ENCODE measurements at places on chromosomes 6 and 20. TPM values are rescaled to one million over a fixed set of nuclear protein-coding genes. Genes with fewer than 3 reads are reported as not detected.

DNA sequence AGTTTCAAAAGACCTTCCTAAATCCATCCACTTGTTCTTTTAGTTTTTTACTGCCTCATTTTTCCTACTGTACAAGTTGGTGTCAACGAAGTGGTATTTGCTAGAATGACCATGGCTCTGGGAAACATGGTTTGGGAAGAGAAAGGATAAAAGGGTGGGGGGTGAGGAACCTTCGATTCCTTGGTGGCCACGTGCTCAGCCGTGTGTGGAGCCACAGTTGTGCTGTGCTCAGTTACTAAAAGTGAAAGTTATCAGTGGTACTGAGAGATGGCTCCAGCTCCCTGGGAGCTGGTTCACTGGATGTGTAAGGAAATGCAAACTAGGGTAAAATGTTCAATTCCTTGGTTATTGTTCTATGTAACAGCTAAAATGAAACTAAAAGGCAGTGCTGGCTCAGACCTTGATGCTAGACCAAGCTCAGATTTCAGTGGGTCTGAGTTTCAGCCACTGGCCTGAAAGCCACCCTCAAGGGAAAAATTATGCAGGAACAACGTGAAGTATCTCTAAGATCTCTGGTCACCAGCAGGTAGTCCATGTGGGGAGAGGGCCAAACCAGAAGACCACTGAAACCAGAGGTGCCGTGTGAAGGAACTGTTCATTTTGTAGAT is 7.4 kb upstream of the SLC22A2 start:
- no peak for DNase-seq
- no peaks in the 10 kb centered on the region for H3K36me3 ChIP-seq
- peaks cover 4% of the 10 kb centered on the region for H3K27me3 ChIP-seq

The TLDC2 gene
- not detected for total RNA-seq

The MCHR2 gene
- not detected for total RNA-seq

The RIPPLY2 gene
- total RNA-seq: 4.0 TPM

The GPLD1 gene
- 0.63 TPM for total RNA-seq

DNA sequence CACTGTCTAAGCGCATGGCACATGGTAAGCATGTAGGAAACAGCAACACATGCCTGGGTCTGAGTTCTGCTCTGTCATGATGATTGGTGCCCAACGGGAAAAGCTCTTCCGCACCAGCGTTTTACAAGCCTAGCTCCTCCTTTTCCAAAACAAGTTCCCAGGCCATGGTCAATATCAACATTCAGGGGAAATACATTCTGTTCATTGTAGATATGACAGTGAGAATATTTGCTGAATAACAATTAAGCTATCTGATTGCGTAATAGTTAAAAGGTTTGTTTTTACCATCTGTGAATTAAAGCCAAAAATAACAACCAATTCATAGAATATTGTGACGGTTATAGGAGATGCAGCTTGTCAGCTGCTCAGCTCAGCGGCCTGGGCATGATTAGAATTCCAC is 404.3 kb upstream of the SLC35B3 start:
- H3K27ac ChIP-seq: no peak overlapping the region
- no peaks in the 10 kb centered on the region for H3K27me3 ChIP-seq
- no peak for DNase-seq
- no peak overlapping the region for H3K4me3 ChIP-seq

The MUC21 gene
- not detected for total RNA-seq

The RIMS1 gene
- 0.50 TPM for total RNA-seq

DNA sequence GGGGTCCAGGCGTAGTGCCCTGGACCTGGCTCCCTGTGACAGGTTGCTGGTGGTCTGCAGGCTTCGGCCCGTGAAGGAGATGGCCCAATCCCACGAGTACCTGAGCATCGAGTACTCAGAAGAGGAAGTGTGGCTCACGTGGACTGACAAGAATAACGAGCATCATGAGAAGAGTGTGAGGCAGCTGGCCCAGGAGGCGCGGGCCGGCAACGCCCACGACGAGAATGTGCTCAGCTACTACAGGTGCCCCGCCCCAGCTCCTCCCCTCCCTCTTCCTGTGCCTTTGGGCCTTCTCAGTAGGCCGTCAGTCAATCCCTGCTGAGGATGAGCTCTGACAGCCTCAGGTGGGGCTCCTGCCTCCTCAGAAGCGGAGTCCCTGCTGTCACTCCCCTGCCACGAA is 42.6 kb downstream of the UQCC2 start:
- H3K27ac ChIP-seq: no peak overlapping the region
- peaks cover 21% of the 10 kb centered on the region for H3K36me3 ChIP-seq
- H3K4me1 ChIP-seq: no peaks in the 10 kb centered on the region
- no peak for DNase-seq
- no peaks in the 10 kb centered on the region for H3K27me3 ChIP-seq

DNA sequence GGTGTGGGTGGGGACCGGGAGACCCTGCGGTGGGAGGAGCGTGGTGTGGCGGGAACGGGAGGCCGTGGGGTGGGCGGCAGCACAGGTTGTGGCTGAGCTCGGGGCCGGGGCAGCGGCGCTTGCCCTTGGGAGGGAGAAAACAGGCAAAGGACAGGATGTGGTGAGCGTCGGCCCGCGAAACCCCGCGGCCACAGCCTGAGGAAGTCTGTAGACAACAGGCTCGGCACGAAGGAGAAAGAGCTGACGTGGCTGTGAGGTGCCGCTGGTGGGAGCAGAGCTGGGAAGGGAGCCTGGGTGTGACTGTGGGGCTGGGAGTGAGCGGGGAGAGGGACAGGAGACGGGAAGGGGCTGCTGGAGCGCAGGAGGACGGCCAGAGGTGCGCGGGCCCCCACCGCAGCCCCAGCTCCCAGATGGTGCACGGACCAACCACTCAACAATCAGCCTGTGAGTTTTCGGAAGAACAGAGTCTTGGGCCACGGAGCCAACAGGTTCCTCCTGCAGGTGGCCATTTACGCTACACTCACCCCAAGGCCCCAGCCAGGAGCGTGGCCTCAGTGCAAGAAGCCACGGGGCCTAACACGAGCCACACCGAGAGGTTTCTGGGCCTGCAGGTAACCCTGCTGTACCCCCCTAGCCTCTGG is 202.8 kb downstream of the DLL1 start:
- no peaks in the 10 kb centered on the region for H3K4me1 ChIP-seq
- no peaks in the 10 kb centered on the region for H3K36me3 ChIP-seq
- no peaks in the 10 kb centered on the region for H3K27me3 ChIP-seq
- H3K4me3 ChIP-seq: no peak overlapping the region

DNA sequence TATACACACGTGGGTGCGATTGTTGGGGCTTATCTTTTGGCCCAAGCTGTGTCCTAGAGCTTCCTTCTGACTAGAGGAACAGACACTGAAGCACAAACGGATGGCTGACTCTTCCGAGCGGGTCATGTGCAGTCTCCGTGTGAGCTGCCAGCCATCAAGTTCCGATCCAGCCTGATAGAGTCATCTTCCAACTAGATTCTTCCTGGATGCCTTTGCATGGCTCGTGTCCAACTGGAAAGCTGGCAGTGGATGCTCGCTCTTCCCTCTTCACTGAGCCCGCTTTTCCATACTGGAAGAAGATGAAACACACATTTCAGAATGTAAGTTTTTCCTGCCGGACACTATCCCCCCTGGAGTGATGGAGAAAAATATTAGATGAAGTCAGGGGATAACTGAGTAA is 148.1 kb downstream of the SCML4 start:
- no peaks in the 10 kb centered on the region for H3K27me3 ChIP-seq
- no peak overlapping the region for H3K27ac ChIP-seq
- H3K4me1 ChIP-seq: no peaks in the 10 kb centered on the region

The MAP3K5 gene
- total RNA-seq: 5.4 TPM

DNA sequence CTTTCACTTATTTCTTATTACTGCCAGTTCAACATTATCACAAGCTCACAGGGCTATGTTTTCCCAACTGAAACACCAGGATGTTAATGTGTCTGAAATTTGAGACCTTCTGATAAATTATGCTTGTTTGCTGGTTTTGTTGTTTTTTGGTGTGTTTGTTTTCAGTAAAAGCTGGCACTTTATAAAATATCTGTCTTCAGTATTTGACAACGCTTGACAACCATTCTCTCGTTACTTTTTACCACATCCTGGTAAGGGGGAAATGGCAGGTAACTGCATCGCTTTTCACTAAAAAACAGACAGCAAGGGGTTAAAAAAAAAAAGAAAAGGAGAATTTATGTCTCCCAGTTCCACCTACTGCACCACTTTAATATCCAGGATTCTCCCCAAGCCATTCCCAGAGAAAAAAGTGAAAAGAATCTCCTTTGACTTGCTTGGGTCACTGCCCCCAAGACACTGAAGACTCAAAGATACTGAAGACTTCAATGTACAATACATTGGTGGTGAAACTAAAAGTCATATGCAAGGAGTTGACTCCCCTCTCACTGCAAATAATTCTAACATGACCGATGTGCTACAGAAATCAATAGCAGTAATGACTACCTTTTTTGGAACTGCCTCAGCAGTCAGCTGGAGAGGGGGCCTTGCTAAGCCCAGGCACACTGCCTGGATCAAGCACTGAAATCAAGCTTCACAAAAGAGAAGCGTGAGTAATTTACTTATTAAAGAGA is 88.9 kb downstream of the HIVEP2 start:
- no peak for DNase-seq
- H3K27ac ChIP-seq: no peak overlapping the region
- no peak overlapping the region for H3K4me3 ChIP-seq
- H3K36me3 ChIP-seq: no peaks in the 10 kb centered on the region
- H3K4me1 ChIP-seq: no peaks in the 10 kb centered on the region

- no peaks in the 10 kb centered on the region for H3K4me1 ChIP-seq
- no peaks in the 10 kb centered on the region for H3K27me3 ChIP-seq
- no peaks in the 10 kb centered on the region for H3K36me3 ChIP-seq
- H3K27ac ChIP-seq: no peak overlapping the region
- H3K4me3 ChIP-seq: no peak overlapping the region
- DNase-seq: no peak
These were observed 11.8 kb upstream of the CAP2 start for GRCh38 chr6:17381424-17382147.

DNA sequence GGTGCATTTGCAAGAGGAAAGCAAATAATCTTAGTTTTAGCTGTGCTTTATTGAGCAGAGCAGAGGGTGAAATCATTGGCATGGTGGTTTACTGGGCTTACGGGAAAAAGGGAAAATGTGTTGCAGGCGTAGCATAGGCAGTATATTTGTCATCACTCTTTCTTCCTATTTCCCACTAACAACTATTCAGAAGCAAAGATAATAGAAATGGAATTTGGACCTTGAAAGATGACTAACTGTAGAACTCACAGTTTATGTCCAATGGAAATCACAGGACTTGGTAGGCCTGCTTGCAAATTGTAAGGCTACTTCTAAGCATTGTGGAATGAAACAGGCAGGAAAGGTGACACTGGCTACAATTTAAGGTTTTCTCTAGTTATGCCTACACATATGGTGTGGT is 611.9 kb upstream of the MAN1A1 start:
- DNase-seq: no peak
- H3K27me3 ChIP-seq: no peaks in the 10 kb centered on the region
- no peak overlapping the region for H3K4me3 ChIP-seq
- H3K27ac ChIP-seq: no peak overlapping the region

All from A673 (cell line).